Fibroblast of skin of back (primary cell): ENCODE measurements at places on chromosomes 12 and 14.

DNA sequence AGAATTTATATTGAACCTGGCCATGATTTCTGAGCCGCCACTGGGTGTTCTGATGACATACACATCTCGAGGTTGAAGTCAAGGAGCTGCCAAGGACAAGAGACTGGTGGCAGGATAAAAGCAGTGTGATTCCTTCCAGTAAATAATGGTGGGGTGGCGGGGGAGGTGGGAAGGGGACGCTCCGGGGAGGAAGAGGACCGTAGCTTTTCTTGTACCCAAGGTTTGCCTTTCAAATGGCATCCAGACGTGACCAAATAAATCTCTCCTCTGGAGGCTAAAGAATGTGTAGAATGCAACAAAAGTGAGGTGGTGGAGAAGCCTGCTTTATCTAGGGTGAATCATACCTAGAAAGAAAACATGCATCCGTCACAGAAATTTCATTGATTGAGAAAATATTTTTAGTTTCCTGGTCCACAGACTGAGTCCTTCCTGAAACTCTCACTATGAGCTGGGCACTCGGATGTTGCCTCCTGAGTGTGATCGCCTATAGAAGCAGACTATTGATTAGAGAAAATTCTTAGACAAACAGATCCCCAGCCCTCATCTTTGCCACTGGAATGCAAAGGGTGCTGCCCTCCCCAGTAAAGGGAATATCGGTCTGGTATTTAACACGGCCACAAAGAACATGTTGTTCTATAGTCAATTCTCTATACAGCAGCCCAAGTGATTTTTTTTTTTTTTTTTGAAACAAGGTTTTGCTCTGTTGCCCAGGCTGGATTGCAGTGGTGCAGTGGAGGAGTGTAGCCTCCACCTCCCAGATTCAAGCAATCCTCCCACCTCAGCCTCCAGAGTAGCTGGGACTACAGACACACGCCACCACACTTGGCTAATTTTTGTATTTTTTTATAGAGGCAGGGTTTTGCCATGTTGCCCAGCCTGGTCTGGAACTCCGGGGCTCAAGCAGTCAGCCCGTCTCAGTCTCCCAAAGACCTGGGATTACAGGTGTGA is 112.1 kb downstream of the DPF3 start:
- peak; percentile 93 for DNase-seq

GRCh38 chr14:22098435-22098834 is 424.8 kb upstream of the OR4E1 start:
- DNase-seq = no peak

DNA sequence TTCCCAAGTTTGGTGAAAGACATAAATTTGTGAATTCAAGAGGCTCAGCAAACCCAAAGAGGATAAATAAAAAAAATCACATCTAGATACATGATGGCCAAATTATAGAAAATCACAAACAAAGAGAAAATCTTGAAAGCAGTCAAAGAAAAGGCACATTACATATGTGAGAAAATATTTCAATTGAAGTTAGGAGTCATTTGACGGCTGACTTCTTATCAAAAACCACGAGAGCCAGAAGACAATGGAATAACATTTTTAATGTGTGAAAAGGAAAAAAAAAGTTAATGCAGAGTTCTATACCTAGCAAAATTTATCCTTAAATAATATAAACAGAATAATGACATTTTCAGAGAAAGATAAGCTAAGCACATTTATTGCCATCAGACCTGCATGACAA is 307.0 kb downstream of the C12orf75 start:
- no peak for DNase-seq

GRCh38 chr12:55720894-55721444 is 776 bp downstream of the RDH5 start:
- peak; percentile 89 for DNase-seq

DNA sequence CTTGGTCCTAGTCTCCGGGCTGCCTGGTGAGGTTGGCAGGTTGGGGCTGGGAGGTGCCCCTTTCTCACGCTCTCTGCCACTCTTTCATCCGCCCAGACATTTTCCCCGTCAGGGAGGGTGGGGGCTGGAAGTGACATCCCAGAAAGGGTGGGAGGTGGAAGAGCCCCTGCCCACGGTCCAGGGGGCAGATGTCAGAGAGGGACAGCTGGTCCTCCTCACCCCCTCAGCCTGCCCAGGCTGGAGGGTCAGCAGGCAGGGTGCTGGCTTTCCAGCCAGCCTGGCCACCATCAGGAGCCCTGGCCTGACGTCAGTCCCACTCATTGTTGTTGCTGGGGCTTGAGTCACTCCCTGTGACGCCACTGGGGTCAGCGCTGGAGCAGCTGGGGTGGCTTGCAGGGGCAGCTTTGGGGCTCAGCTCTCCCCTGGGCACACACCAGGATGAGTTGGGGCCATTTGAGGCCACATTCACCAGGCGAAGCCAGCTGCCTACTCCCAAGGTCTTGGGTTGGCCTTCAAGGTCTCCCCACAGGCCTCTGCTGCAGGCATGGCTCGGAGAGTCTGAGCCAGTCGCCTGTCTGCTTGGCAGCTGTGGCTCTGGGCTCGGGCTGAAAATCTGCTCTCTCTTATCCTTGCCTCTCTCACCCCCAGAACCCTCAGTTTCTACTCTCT is 5.7 kb upstream of the ATG101 start:
- peak; percentile 69 for DNase-seq

GRCh38 chr12:71426300-71427047 is 13.1 kb upstream of the LGR5 start:
- DNase-seq = peak; percentile 81

GRCh38 chr12:46934374-46935111 is 108.7 kb upstream of the SLC38A4 start:
- DNase-seq = no peak

- peak; percentile 5 for DNase-seq
Measured at GRCh38 chr14:71060274-71060673, 153.0 kb downstream of the PCNX1 start.

GRCh38 chr14:24701062-24701461 is 67.1 kb upstream of the GZMB start:
- no peak for DNase-seq

GRCh38 chr12:40953076-40953475 is 235.0 kb upstream of the PDZRN4 start:
- DNase-seq = peak; percentile 38

- no peak for DNase-seq
Measured at GRCh38 chr14:62118461-62118860, 356.2 kb downstream of the SNAPC1 start.

DNA sequence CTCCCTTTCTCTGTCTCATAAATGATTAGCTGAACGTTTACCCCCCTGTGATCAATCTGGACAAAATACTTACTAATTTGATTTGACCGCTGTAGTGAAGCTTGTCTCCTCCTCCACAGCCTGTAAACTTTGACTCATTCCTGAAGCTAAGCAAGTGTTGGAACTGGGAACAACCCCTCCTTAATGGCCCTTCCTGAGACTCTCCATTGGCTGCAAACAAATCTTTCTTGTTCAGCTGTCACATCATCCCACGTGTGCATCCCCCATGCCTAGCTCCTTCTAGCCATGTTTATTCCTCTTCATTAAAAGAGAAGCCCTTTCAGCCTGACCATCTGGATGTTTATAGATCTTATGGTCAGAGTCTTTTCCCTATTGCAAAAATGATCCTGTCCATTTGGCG is 281.2 kb downstream of the RGS6 start:
- DNase-seq = no peak

DNA sequence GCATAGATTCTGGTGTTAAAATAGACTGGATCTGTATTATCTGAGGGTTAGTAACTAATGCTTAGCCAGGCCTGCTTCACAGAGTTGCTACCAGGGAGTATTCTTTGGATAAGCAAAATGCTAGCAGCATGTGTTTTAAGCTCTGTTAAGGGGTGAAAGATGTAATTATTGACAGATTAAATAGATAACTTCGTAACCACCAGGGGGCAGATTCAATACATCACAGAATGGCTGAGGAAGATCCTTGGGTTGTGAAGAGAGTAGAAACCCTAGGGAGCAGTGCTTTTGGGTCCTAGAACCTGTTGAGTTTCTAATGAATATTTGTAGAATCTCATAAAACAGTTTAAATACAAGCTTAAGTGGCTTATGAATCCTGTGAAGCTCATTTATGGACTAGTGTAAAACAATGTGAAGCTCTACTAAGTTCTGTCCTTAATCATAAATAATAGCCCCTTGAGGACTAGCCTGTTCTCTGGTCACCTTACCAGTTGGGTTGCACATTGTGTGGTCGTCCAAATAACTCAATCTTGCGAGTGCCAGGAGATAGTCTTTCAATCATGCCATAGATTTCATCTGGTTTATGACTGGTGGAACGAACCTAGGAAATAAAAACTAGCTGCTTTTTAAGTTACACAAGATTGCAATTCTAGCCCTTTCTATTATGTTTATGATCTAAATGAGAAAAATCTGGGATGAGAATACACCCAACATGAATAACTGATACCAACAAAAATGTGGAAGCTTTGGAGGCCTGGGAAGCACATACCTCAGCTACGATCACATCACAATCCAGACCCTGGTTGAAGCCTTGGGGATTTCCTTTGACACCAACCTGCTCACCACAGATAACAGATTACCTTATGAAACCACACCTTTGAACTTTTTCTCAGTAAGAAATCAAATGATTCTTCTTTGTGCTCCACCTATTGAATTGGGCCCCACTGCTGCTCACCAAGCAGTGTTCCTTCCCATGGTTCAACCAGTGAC is 12.3 kb downstream of the METTL3 start:
- DNase-seq = peak; percentile 41

- no peak for DNase-seq
Measured at GRCh38 chr12:40451661-40452060, 226.9 kb downstream of the LRRK2 start.

- no peak for DNase-seq
Measured at GRCh38 chr14:69427596-69427995, 29.1 kb downstream of the SLC39A9 start.

DNA sequence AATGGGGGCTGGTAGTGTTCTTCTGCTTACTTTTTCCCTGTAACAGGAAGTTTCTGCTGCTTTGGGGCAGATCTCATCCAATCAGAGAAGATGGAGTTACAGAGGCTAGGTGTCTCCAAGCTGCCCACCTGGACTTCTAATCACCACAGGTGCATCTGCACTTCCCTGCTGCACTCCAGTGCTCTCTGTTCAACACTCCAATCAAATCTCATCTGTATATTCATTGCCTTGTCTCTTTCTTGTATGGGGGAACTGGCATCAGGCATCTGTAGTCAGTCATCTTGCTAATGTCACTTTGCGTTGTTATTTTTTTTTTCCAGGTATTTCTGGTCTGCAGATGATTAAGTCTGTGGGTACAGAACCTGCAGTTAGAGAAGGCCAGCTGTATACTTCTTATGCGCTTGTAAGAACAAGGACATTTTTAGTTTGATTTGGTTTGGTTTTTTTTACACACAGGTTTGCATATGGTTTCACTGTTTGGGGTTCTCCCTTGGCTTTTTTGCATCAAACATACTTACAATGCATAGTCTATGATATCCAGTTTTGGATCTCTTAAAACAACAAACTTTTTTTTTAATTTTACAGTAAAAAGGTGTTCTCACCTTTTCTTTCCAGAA is 116.0 kb downstream of the METTL25 start:
- no peak for DNase-seq

- no peak for DNase-seq
Measured at GRCh38 chr12:22118238-22118790, 72.3 kb downstream of the CMAS start.

DNA sequence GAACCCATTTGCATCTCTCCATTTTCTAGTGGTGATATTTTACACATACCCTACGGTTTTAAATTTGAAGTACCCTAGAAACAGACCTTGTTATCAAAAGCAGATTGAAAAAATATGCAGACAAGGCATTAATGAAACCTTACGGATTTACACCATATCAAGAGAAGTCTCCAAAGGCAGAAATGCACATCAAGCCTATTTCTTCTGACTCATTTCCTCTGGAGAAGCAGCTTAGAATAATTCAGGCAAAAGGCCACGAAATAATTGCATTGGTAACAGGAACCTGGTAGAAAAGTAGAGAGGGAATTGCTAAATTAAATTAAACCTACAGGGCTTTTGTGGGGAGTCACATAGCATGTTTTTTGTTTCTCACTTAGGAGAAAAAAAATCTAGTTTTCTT is 34.7 kb downstream of the KICS2 start:
- peak; percentile 83 for DNase-seq

GRCh38 chr12:96677363-96677762 is 188.0 kb downstream of the CFAP54 start:
- DNase-seq = no peak

DNA sequence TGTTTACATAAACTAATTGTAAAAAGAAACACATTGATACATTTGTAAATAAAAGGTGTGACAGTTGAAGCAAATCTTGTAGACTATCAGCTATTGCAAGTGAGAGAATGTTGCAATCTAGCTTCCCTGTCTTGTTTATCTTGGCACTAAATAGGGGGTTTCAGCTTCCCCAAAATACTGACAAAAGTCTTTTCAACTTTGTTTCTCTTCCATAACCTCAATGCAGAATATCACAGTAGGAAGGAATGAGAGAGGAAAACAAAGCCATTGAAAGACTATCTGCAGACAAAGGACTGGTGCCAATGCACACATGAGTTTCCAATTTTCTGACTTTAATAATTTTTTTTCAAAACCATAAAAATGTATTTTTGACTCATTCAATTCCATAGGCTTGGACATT is 886.2 kb upstream of the MGAT4C start:
- peak; percentile 37 for DNase-seq

DNA sequence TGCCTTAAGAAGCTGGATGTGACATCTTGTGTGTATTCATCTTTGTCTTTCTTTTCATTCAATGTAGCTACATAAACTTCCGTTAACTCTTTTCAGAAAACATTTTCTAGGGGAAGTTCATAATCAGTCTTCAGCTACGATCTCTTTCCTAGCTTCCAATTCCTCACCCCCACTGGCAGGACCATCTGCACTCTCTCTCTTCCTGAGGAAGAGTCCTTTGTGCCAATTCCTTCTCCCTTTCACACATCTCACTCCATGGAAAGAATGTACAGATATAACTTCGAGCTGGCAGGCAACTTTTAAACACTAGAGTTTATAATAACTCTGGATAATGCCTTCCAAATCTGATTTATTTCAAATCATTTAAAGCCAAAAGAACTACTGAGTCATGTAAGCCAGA is 495.7 kb downstream of the GALC start:
- DNase-seq = no peak

DNA sequence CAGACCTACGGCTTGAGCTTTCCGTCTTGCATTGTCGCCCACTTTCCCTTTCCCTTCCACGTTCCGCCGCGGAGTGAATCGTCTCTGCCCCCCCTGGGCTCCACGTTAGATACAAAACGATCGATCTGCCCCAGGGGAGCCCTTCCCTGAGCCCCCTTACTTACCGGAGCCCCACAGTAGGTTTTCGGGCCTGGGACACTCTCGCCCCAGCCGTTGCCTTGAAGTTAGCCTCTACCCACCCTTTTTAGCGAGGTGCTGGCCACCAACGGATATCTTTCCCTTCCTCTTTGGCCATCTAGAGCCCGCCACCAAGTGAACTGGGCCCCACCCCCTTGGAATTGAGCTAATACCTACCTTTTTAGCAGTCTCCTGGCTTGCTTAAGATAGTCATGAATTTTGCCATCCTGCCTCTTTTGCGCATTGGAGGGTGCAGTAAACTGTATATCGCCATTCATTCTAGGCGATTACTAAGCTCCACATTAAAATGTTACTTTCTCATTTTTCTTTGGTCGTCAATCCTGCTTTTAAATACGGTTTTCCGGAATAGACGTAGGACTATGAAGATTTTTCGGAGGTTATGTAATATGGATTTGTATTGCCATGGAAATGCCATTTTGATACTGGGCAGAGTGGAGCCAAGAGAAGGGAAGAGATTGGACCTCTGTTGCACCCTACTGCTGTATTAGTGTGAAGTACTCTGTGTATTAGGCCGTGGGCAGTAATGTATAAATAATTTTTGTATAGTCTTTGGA is 764 bp downstream of the RBM25 start:
- DNase-seq = peak; percentile 35

- DNase-seq = peak; percentile 88
Measured at GRCh38 chr12:106113042-106113441, 25.7 kb downstream of the NUAK1 start.

GRCh38 chr12:130372936-130373335 is 35.2 kb downstream of the PIWIL1 start:
- no peak for DNase-seq
